CD4-positive, alpha-beta memory T cell (primary cell): ENCODE measurements at places on chromosomes 16 and 17.
A peak's percentile ranks its signal among the peaks of the same experiment; 100 is the strongest.

DNA sequence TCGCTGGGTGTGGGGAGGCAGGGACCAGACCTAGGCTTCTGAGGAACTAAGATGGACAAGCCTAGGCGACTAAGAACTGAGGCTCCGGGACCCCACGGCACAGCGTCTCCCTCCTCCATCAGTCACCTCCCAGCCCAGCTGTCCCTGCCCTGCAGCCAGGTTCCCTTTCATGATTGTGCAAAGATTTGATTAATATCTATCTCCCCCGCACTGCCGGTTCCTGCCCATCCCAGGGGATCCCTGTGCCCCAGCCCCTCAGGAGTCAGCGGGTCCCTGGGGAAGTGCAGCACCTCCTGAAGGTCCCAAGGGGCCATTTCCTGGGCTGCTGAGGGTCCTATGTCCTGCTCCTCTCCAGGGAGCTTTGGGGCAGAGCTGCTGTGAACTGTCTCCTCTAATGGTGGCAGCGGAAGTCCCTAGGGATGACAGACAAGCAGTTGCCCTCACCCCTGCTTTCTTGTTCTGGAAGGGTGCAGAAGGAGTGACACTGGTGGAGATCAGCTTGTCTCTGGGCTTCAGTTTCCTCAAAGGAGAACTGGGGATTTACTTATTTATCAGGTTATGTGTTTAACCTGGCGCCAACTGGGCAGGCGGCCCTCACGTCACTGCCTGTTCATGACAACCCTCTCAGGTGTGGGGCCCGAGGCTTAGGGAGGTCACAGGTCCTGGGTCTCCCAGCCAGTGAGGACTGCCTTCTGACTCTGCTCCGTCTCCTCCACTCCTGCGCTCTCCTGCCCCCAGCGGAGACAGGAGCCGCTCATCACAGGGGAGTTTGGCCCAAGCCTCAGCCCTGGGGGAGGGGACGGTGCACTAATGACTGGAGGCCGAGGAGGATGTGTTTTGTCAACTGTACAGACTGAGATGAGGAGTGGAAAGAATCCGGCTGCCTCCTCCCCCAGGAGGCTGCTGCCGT is 1.9 kb upstream of the C16orf74 start:
- no peak for DNase-seq

DNA sequence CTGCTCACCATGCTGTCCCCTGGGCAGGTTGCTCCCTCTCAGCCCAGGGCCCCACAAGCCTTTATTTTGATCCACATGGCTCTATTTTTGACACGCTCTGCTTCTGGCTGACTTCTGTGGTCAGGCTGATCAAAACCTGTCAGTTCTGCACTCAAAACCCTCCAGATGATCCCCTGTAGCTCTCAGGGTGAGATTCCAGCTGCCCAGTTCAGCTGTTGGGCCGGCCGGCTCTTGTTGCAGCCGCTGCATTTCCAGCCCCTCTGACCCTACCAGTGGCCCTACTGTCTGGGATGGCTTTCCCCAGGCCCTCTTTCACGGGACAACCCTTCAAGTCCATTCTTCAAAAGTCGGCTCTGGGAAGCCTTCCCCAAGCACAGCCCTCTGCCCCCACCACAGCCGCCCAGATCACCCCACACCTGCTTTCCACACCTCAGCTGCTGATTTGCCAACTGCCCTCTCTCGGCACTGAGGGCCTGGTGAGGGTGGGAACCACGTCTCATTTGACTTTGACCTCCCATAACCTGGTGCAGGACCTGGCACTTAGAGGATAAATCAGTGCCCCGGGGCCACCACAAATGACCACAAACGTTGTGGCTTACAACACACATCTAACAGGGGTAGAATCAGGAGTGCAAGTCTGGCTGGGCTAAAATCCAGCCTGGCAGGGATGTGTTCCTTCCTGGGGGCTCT is 16.3 kb upstream of the CACNG4 start:
- no peak for DNase-seq

GRCh38 chr17:75847614-75848522 is 3.7 kb upstream of the UNC13D start:
- no peak for DNase-seq

DNA sequence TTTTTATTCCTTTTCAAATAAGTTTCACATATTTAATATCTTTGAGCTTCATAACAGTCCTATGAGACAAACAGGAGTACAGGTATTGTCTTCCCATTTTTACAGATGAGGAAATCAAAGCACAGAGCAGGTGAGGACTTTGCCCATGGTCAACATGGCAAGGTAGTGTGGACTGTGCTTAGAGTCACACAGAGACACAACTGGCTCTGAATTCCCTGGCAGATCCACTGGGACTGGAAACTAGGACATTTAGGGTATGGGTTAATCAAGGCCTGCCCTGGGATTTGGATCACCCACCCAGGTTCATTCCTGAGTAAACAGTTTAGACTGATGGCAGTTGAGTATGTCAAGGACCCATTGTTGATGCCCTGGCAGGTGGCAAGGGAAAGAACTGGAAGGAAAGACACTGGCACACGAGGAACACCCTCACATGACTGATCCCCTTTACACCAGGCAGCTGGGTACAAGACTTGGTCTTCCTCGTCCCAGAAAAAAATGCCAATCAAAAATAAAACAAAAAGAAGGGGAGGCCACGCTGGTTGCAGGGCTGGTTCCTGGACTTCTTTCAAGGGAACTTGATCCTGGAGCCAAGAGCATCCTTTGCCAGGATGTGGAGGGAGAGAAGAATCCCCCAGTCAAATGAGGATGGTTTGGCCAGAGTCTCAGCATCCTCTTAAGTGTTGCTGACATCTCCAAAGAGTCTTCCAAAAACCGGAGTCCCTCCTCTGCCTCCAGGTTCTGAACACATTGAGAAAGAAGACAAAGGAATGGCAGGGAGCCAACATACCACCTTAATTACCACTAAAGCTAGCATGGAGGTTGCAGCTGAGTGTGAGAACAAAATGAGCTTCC is 34.9 kb downstream of the CHD9 start:
- no peak for DNase-seq

GRCh38 chr16:86171329-86171728 is 272.4 kb downstream of the IRF8 start:
- DNase-seq = no peak

GRCh38 chr16:22660441-22661160 is 149.9 kb downstream of the NPIPB5 start:
- no peak for DNase-seq

DNA sequence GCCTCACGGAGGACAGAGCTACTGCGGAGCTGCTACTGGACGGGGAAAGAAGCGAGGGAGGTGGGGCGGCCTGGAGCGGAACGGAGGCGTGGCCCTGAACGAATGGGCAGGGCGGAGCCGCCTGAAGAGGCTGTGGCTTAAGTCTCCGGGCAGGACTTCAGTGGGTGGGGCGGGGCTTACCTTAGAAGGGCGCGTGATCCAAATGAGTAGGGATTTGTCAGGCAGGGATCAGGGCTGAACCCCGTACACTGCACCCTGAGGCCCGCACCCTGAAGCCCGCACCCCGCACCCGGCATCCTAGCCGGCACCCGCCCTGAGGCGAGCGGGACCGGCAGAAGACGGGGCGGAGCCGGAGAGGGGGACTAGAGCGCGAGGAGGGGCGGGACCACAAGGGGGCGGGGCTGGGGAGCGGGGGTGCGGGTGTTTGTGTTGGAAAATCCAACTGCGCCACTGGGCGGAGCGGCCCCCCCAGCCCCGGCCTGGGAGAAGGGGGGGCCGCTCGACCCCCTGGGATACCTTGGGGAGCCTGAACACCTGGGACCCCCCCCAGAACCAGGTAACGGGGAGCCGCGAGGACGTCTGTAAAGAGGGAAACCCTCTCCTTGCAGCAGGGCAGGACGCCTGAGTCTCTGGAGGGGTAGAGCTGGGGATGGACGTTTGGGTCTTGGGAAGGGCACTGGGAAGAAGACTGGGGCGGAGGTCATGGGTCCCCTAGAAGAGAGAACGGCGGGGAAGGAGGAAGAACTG is at the start of gene KDM6B:
KDM6B (plus strand) TSS at position 423 of the 747 bp plus-strand sequence. CDS start 11,338 bp downstream, outside the sequence.
- DNase-seq = peak; percentile 89

DNA sequence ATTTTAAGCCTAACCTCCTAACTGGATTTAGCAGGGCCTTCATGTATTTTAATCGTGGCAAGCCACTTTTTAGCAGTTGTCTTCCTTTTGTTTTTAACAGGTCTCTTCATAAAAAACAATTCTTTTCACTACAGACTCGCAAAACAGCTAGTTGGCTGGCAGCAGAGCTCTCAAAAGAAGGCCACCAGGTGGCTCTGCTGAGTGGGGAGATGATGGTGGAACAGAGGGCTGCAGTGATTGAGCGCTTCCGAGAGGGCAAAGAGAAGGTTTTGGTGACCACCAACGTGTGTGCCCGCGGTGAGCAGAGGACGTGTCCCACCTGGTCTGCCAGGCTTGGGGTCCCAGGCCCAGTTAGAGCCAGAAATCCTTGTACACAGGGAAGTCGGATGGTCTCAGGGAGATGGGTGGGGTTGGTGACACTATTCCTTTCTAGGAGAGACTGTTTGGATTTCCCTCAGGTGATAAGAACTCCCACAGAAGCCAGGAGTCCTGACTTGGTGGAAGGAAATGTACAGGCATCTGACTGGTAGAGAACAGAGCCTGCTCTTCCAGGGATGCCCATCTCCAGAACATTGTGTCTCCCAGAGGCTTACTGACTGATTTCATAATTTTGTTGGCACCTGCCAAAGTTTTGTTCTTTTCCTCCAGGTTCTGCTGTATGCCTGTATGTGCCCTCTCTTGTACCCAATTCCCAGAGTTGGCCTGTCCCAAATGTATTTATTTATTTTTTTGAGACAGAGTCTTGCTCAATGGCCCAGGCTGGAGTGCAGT is 14.9 kb upstream of the DDX19A start:
- DNase-seq = no peak

DNA sequence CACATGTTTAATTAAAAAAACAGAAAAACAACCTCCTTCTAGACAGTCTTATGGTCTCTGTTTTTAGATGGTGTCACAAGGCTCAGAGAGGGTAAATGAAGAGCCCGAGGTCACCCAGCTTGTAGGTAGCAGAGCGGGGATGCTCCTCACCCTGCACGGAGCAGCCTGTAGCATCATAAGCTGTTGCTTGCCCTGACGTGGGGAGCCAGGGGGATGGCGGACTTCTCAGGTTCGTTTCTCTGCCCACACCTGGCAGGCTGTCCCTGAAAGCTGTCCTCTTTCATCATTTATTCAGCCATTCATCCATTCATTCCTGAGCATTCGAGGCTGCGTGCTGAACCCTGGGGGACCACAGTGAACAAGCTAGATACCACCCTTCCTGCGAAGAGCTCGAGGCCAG is 75.7 kb upstream of the KSR1 start:
- DNase-seq = no peak

- no peak for DNase-seq
These were observed 488 bp downstream of the TMEM100 start for GRCh38 chr17:55722016-55722736.

- no peak for DNase-seq
These were observed 84.5 kb downstream of the WNT3 start for GRCh38 chr17:46733837-46734475.
